ENCODE measurements at places on chromosomes 13 and 19.

DNA sequence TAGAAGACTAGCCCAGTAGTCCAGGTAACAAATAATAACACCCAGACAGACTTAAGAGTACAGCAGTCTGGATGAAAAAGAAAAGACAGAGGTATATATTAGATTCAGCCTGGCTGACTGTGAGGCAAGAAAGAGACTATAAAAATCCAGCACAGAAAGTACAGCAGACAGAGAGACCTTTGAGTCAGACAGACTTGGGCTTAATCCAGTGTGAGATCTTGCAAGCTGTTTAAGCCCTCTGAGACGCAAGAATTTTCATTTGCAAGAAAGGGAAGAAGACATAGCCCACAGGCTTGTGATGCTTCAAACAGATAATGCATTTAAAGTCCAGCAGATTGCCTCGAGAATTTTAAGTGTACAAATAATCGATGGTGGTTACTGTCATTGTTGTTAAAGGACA is 471.4 kb downstream of the LIG4 start:
- no peak for DNase-seq

GRCh38 chr19:30649934-30650614 is 277.9 kb downstream of the ZNF536 start:
- no peak for DNase-seq

DNA sequence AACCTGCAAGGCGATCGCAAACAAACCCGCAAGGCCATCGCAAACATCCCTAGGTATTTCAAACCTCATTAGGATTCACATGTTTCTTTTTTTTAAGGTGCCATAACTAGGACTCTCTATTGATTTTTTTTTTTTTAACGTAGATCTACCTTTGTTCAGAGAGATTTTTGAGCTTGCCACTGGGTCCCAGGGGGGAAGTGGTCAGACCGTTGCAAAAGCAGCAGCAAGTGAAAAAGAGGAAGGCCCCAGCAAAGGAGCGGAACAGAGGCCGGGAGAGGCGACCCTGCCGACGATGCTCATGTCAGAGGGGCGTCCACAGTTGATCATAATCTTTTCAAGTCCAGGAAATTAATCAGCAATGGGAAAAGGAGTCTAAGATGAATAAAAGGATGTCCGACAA is 32.7 kb upstream of the FLT1 start:
- no peak for DNase-seq

GRCh38 chr13:33832872-33833271 is 14.9 kb downstream of the RFC3 start:
- no peak for DNase-seq

GRCh38 chr19:12194827-12195731 is 32.2 kb downstream of the ZNF136 start:
- DNase-seq = peak; percentile 56

DNA sequence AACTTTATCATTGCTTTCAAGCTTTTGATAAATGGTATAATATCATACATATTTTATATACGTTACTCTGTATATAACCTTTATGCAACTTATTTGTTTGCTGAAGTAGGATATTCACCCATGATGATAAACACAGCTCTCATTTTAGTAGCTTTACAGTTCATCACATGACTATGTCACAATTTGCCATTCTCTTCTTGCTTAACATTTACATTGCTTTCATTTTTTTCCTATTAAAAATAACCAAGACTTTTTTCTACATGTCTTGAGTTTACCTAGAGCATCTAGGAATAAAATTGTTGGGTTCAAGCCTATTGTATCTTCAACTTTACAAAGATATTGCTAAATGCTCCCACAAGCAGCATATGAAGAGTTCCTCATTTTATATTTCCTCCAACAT is 54.0 kb downstream of the KCNRG start:
- no peak for DNase-seq

DNA sequence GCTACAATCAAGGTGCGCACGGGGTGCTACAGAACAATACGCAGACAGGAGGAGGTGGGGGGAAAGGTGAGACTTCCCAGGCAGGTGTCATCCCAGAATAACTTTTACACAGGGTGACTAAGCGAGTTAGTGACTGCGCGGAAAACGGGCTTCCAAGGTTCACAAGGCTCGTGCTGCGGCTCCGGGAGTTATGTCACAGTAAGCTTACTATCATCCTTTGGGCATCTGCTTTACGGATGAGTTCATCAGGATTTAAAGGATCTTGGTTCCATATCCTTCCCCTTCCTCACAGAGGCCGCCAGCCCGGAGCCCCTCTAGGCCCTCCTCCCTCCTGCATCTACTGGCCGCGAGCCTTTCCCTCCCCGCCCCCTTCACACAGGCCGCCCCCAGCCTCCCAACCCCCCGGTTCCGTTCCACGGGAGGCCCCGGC is 474 bp upstream of the IFT88 start:
- no peak for DNase-seq

DNA sequence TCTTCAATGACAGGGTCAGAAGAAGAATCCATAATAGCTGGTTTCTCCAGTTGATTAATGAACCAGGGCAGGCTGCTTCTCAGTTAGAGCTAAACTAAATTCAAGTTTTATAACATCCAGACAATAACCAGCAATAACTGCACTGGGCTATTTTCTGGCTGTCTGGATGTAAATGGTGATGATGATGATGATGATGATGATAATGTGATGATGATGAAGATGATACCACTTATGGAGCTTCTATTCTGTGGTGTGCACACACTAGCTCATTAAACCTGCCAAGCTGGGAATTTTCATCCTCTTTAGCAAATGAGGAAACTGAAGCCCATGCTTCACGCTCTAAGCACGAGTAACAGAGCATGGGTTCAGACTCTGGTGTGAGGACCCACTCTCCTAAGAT is 132.2 kb downstream of the OXGR1 start:
- DNase-seq = no peak

DNA sequence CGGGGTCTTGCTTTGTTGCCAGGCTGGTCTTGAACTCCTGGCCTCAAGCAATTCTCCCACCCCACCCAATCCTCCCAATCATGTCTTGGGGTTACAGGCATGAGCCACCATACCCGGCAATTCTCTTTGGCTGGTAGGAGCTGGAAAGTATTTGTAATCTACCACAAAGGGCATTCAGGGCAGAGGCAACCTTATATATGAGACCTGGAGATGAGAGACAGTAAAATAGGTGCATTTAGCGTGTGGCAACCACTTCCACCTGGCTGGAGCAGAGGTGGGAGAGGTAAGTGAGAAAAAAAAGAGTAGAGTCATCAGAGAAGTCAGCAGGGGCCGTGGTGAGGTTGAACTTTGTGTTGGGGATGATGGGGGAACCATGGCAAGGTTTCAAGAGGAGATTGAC is 36.8 kb downstream of the VAV1 start:
- DNase-seq = no peak

DNA sequence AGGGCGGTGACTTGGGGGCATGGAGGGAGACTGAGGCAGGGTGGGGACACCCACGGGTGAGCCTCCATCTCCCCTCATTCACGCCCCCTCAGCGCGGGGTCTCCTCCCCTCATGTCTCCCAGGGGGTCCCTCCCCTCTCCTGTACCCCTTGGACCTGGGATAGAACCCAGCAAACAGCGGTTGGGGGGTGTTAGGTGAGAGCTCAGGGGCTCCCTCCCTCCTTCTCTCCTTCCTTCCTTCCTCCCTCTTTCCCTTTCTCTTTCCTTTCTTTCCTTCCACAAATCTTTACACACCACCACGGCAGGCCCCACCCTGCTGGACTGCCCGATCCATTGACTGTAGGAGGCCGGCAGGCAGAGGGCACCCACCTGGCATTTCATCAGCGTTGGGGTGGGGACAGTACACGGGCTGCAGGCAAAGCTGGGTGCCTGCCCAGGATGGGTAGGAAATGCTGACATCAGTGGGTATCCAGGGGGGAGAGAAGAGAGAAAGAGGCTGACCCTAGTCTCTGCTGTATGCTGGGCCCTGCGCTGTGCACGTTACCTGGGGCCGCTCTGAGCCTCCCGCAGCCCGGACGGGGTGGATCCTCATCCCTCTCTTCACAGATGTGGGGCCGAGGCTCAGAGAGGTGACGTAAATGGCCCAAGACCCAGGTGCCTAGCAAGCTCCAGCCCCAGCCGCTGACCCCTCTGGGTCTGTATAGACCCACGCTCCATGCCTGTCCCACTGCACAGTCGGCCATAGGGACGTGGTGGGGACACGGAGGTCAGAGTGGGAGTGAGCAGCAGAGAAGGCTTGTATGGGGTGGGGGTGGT is 3.5 kb downstream of the SSC5D start:
- DNase-seq = no peak

DNA sequence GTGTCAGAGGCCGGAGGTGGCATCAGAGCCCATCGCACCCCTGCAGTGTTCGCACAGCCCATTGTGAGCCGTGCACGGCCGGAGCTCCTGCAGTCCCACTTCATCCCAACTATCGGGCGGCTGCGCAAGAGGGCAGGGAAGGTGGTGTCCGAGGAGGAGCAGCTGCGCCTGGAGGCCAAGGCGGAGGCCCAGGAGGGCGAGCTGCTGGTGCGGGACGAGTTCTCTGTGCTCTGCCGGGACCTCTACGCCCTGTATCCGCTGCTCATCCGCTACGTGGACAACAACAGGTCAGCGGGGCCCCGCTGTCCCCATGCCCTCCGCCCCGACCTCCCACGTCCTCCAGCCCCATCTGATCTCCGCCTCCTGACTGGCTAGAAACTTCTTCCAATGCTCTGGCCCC is 85.7 kb downstream of the RYR1 start:
- no peak for DNase-seq

DNA sequence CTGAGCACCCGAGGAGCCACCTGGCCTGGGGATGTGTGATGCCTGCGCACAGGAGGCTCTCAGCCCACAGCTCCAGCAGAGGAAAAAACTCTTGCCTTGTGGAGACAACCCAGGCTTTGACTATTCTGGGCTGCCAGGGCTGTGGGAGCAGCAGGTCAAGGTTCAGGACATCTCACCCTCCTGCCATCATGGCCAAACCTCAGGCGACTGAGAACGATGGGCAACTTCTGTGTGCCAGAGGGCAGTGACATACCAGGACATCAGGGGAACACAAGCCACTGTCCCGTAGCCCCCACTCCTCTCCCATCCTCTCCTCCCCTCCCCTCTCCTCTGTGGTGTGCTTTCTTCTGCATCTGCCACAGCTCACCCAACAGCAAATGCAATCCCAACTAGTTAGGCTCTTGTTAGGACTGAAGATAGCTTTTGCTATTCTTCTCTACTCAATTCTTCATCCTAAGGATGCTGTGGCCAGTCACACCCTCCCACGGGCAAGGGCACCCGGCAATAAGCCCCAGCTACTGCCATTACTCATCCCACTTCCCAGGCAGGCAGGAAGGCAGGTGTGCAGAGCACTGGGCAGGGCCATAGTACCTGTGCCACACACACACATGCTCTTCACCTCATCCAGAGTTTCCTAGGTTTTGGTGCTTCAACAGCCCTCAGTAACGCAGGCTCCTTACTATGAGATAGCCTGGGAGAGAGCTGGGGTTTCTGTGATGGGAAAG is 16.8 kb downstream of the ELL start:
- DNase-seq = no peak

DNA sequence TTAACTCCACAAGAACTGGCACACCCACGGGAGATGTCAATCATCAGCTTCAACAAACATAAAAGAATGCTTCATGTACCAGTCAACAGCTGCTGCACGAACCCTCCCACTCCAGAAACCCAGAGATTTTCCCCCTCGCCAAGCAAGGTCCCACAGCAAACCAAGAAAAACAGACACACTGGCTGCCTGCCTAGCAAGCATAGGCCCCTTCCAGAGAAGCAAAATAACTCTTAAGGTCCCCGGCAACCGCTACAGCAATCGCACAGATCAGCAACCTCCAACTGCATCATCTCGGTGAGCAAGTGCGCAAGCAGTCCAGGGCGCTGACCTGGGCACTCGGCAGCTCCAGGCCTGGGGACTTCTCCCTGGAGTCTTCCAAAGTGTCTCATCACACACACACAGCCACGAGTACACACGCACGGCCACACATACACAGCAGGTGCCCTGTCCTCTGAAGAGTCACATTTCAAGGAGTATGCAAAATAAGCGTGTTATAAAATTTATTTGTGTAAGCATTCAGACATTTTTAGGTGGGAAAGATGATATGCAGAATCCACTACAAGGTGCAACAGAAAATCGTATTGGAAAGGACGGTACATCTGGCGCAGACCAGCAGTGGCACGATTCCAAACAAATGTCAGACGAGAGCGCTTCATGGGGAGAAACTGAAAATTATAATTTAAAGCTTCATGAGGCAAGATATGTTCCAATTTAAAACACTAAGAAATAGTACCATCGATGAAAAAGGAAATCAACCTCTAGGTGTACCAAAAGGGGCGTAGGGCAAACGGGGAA is 125.0 kb downstream of the STK24 start:
- no peak for DNase-seq

- no peak for DNase-seq
Measured at GRCh38 chr13:23811366-23812062, 77.7 kb downstream of the MIPEP start.
